ENCODE measurements at places on chromosomes 11 and 22.

GRCh38 chr11:36126678-36127077 lies 162.5 kb downstream of the COMMD9 start:
- DNase-seq = no peak

GRCh38 chr11:44926036-44926435 lies 24.6 kb downstream of the TP53I11 start:
- DNase-seq = no peak

- no peak for DNase-seq
Observed at GRCh38 chr11:76234416-76235232, 28.3 kb upstream of the WNT11 start.

GRCh38 chr11:8049084-8049483 lies 31.9 kb upstream of the TUB start:
- DNase-seq = no peak

DNA sequence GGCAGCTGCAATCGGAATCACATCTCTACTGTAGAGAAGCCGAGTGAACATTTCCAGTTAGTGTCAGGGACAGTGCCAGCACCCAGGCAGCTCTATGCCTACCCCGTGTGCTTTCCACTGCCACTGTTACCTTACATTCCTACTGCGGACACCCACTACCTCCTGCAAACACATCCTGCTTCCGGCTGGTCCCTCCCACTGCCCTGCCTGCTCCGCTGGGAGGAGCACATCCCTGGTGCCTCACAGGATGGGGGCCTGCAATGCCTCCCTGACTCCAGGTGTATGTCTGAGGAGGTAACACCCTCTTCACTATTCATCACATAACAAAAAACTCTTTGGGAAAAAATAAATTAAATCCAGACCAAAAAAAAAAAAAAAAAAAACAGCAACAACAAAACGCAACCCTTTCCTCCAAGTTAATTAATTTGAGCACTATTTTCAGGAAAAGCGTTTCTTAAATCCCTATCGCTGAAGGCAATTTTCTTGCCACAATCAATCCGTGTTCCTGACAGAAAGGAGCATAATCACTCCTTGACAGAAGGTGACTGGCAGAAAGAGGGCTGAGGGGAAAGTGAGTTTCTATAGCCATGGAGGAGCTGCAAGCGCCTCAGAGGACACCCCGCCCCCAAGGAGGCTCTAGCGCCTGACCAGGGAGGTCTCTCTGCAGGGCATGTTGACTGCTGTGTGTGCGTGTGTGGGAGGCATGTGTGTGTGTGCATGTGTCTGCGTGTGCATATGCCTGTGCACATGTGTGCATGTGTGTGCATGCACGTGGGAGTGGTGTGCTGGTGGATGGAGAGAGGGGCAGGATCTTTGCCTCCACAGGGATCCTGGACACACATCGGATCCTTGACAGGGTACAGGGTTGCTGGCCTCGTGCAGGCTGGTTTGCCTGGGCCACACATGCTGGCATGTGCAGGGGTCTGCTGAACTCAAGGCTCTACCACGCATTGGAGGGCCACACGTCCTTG lies 134.8 kb upstream of the NTM start:
- DNase-seq = no peak

DNA sequence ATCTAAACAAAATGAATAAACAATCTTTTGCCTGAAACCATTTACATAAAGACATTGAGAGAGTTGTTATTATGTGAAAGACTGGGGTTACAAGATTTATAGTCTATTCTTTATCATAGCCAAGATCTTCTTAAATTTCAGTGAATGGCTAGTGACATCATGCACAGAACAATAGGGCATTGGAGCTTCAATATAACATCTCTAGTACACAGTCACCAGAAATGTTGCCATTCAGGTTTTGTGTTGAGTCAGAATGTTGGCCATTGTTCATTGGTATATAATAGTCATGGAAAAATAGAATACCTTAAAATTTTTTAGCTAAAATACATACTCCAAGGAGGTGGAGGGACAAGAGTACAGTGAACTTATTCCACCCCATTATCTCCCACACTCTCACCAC lies 44.3 kb downstream of the SLC5A12 start:
- no peak for DNase-seq

DNA sequence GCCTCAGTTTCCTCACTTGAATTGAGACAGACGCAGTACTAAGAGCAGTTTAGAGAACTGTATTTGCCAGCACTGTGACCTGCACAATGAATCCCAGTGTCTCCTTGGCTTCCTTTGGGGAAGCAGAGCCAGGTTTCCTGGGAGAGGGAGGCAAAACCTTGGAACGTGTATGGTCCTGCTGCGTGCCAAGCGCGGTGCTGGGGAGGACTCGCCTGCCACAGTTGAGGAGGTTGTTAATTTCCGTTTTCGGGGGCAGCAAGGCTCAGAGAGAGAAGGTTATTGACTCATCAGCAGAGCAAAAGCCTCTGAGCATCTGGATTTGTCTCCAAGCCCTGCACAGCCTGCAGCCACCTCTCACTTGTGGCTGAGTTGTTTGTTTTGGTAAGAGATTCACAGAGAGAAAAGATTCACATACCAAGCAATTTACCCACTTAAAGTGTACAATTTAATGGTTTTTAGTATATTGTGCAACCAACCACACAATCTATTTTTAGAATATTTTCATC lies 10.8 kb downstream of the SYT12 start:
- no peak for DNase-seq

GRCh38 chr11:106172386-106172991 lies 95.0 kb downstream of the AASDHPPT start:
- no peak for DNase-seq

DNA sequence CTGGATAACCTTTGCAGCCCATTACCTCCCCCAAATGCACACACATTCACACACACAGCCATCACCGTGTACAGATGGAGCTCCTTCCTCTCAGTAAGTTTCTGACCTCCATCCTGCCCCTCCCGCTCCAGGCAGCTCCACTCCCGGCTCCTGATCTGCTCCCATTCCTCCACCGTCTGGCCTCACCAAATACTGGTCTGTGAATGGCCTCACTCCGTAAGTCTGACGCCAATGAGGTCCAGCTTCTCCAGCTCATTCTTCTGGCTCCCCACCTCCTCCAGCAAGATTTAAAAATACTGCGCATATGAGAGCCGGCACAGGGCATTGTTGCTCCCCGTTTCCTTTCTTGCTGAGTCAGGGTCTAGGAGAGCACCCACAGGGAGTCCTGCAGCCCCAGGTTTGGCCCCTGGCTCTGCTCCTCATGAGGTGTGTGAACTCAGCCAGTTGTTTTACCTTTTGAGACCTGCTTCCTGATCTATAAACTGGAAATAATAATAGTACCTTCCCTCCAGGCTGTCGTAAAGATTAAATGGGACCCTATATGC lies 14.0 kb upstream of the TUB start:
- no peak for DNase-seq

DNA sequence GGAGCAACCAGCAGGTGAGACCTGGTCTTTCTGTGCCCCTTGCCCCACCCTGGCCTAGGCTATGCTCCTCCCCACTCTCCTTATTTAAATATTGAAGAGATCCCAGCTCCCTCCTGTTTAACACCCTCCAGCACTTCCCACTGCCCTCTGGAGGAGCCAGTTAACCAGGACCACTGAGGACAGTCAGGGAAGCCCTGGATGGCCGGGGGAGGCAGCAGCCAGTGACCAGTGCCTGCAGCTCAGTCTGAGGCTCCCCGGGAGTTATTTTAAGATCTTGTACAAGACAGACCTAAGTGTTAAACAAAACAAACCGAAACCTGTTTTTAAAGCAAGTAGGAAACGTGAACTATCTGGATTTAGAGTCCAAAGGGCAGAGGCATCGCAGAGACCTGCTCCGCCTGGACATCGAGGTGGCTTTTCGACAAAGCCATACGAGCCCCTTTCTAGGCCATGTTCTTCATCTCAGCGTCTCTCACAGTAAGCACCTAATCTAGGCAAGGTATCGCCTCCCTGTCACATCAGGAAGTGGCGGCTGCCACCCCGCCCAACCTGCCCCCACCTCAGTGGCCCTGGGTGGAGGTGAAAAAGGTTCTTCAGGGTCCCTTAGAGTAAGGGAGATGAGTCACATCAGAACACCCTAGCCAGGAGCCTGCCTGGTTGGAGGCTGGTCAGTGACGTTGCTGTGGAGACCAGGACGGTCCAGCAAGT lies 35.2 kb downstream of the TRMU start:
- DNase-seq = no peak

DNA sequence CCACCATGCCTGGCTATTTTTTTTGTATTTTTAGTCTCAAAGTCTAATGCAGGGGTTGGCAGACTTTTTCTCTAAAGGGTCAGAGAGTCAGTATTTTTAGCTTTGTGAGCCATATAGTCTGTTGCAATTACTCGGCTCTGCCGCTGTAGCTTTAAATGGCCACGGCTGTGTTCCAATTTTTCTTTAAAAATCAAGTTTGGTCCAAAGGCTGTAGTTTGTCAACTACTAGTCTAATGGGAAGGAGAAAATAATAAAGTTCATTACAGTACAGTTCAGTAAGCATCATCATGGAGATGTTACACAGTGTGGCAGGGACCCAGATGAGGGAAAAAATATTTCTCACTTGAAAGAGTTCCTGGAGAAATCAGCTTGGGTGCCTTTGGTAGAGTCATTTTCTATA lies 107.6 kb downstream of the CSNK2A3 start:
- no peak for DNase-seq

DNA sequence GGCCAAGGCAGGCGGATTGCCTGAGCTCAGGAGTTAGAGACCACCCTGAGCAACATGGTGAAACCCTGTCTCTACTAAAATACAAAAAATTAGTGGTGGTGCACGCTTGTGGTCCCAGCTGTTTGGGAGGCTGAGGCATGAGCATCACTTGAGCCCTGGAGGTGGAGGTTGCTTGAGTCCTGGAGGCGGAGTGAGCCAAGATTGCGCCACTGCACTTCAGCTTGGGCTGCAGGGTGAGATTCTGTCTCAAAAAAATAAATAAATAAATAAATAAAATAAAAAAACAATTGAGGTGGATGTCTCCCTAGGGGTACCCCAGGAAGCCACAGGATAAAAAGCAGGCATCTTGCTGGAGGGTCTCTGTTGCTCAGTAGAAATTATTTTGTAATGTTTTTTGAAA lies 14.1 kb downstream of the PTPRJ start:
- DNase-seq = no peak

- no peak for DNase-seq
Observed at GRCh38 chr11:6587360-6587953, 16.0 kb downstream of the RRP8 start.

GRCh38 chr11:69904161-69904973 lies 85.2 kb upstream of the FGF3 start:
- no peak for DNase-seq
